ENCODE measurements at places on chromosomes 3 and 15.

GRCh38 chr3:13157986-13158385 is 84.8 kb upstream of the IQSEC1 start:
- no peak for DNase-seq

GRCh38 chr3:115549071-115549470 is 74.2 kb upstream of the GAP43 start:
- DNase-seq: no peak

DNA sequence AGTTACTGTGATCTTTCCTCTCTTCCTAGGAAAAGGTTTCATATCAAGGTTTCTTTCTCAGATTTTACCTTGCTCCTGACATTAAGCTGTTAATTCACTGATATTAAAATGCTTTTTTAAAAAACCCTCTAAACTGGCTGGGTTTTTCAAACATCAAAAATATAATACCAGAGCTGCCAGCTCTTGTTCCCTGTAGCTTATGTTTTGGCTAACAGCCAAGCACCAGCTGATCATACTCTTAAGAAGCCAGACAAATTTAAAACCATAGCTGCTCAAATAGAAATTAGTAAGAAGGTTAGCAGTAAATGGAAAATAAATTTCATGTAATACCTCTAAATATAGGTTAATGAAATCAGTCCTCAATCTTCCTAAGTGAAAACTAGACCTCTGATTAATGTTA is 657.5 kb downstream of the GRM7 start:
- peak; percentile 0 for DNase-seq

GRCh38 chr3:192216067-192216466 is 511.3 kb downstream of the FGF12 start:
- no peak for DNase-seq

- no peak for DNase-seq
Measured at GRCh38 chr15:101351736-101352135, 56.7 kb upstream of the SNRPA1 start.

GRCh38 chr3:21641959-21642358 is 109.1 kb downstream of the ZNF385D start:
- DNase-seq: no peak

- no peak for DNase-seq
Measured at GRCh38 chr3:149174901-149175300, 45.5 kb downstream of the HPS3 start.

GRCh38 chr15:99282586-99282985 is 31.3 kb downstream of the LRRC28 start:
- no peak for DNase-seq

GRCh38 chr3:119500265-119500664 is 1.9 kb downstream of the TIMMDC1 start:
- DNase-seq: no peak

DNA sequence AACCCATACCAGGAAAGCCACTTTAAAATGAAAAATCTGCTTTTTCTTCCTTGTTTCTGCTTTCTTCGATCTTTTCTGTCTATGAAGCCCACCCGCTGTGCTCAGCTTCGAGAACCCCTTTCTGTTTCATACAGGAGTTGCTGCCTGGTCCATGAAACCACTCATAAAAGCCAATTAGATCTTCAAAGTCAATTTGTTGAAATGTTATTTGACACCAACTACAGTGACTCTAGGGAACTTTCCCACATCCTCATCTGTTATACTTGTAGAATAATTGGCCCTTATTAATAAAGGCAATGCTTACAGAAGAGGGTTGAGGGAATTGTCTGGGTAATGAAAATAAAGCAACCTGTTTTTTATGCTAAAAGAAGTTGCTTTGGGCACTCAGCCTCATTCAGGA is 523.6 kb downstream of the OCA2 start:
- no peak for DNase-seq

- no peak for DNase-seq
Measured at GRCh38 chr15:56913670-56914069, 4.8 kb upstream of the TCF12 start.

DNA sequence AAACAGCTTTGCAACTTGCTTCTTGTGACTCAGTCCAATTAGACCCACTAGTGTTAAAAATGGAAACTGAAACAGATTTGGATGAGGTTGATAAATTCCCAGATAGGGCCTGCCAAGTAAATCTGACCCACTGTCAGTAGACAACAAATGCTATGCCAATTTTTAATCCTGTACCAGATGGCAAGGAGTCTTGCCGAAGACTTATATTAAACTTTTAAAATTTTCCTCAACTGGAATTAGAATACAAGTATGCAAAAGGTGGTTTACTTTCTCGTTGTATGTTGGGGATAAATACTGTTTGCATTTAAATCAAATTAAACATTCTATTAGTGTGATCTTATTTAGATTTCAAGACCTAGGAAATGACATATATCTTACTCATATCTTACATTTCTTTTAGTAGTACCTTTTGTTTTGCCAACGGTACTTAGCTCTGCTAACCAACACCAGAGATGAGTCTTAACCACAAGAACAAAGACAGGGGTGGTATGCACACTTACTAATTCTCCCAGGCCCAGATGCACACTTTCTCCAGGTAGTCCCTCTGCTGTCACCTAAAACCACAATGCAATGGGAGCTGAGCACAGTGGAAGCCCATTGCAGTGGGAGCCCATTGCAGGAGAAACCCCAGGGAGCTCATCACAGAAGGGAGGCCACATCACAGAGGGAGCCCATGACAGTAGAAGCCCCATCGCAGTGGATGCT is 77.8 kb downstream of the WWTR1 start:
- no peak for DNase-seq

DNA sequence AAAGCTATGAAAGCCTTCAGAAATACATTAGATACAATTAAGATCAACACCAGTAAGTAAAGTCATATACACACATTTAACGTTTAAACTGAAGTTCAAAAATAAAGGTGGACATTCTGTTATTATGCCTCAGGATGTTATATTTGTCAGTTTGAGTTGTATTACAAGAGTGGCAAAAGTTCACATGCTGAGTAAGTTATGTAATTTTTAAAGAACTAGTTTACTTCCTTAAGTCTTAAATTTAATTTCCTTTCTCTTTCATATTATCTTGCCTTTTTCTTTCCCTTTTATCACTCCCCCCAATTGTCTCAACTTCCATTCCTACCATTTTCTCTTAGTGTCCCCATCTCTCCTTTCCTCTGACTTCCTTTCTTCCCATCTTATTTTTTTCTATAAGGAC is 4.9 kb upstream of the GPR87 start:
- no peak for DNase-seq

GRCh38 chr3:160820022-160820421 is 64.0 kb downstream of the PPM1L start:
- no peak for DNase-seq

DNA sequence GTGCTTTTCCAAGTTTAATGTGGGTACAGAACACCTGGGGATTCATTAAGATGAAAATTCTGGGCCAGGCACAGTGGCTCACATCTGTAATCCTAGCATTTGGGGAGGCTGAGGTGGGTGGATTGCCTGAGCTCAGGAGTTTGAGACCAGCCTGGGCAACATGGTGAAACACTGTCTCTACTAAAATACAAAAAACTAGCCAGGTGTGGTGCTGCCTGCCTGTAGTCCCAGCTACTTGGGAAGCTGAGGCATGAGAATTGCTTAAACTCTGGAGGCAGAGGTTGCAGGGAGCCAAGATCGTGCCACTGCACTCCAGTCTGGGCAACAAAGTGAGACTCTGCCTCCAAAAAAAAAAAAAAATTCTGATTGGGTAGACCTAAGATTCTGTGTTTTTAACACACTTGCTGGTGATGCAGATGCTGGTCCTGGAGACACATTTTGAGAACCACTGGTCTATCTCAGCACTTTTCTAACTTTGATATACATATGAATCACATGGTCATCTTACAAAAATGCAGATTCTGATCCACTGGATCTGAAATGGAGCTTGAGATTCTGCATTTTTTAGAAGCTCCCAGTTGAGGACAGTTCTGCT is 223.8 kb upstream of the SATB1 start:
- no peak for DNase-seq

- DNase-seq: peak; percentile 38
Measured at GRCh38 chr3:72847751-72848702, at the start of gene SHQ1. Gene SHQ1, minus strand, starts transcription at chr3:72848445. Its CDS starts 105 bp downstream, at chr3:72848340.

GRCh38 chr15:68449389-68449788 is 17.4 kb upstream of the ITGA11 start:
- DNase-seq: no peak

GRCh38 chr15:89385596-89386331 is 51.1 kb upstream of the POLG start:
- DNase-seq: no peak

DNA sequence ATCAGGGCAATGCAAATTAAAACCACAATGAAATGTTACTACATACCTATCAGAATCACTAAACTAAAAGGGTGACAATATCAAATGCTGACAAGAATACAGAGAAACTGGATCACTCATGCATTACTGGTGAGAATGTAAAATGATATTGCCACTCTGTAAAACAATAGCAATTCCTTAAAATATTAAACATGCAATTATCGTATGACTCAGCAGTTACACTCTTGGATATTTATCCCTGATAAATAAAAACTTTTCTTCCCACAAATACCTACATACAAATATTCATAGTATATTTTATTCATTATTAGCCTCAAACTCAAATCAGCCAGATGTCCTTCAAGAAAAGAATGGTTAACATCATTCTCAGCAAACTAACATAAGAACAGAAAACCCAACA is 25.9 kb upstream of the RAB6B start:
- no peak for DNase-seq

GRCh38 chr15:63950911-63951481 is 95.3 kb downstream of the DAPK2 start:
- no peak for DNase-seq

GRCh38 chr15:91911844-91912243 is 58.3 kb downstream of the SLCO3A1 start:
- DNase-seq: no peak

DNA sequence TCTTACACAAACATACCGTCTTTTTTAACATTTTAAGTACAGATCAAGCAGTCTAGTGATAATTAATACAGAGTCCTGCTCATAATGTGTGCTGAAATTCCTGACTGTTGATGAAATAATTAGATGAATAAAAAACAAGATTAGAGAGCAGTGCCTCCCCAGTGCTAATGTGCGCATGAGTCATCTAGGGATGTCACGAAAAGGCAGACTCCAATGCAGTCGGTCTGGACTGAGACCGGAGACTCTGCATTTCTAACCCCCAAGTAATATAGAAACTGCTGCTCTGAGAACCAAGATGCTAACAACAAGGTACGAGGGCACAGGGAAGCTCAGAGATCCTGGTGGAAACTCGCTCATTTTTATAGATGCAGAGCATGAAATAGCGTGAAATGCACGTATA is 61.4 kb downstream of the COL8A1 start:
- DNase-seq: no peak

DNA sequence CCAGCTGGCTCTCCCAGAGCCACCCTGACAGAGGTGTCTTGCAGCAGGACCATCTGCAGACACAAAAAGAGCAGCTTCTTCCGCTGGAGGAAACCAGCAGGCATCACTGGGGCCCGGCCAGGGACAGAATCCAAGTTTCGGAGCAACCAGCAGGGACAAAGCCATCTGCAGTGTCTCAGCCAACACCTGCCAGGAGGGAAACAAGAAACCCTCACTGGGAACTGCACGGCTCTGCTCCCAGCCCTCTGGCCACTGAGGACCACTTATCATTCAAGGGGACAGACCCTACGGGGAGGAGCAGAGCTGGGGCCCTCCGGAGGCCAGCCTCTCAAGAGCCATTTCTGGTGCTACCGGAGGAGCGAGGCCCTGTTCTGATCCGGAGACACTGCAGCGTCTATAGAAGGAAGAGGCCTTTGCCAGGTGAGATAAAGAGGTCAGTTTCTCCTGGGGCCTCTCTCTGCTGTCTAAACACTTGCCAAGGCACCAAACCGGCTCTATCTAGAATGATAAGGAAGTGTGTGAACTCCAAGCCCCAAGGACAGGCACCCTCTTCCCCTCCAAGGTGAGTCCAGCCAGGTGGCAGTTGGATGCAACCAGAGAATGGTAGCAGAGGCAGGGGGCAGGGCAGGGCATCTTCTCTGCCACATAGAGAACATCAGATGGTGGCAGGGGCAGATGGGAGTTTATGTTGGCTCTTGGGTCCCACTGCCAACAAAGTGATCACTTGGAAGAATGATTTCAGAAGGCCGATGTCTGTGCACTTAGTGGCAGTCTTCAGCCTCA is 89.0 kb downstream of the CHSY1 start:
- DNase-seq: no peak

All from NCI-H1417 treated with DMSO at 0.1 percent for 48 hours (cell line).